ENCODE measurements at places on chromosomes 13 and 19. TPM values are rescaled to one million over a fixed set of nuclear protein-coding genes. Genes with fewer than 3 reads are reported as not detected.

The TTC9B gene
- 45.7 TPM for total RNA-seq

The REXO1 gene
- total RNA-seq: 9.2 TPM

The GNG7 gene
- 26.8 TPM for total RNA-seq

The FRY gene
- 94.8 TPM for total RNA-seq

The GAS6 gene
- total RNA-seq: 27.7 TPM

Data from diencephalon (tissue), 1 donor.